ENCODE measurements at places on chromosomes 3 and 15.
A peak's percentile ranks its signal among the peaks of the same experiment; 100 is the strongest.

GRCh38 chr15:90051874-90052273 is 50.4 kb downstream of the IDH2 start:
- DNase-seq = no peak

- no peak for DNase-seq
Measured at GRCh38 chr3:33152363-33153360, 38.8 kb downstream of the CRTAP start.

- DNase-seq = no peak
Measured at GRCh38 chr3:195711813-195712534, 8.8 kb upstream of the MUC20 start.

- no peak for DNase-seq
Measured at GRCh38 chr3:139937674-139938279, 2.8 kb downstream of the CLSTN2 start.

GRCh38 chr3:132417695-132418411 is 551 bp downstream of the DNAJC13 start:
- DNase-seq = no peak

DNA sequence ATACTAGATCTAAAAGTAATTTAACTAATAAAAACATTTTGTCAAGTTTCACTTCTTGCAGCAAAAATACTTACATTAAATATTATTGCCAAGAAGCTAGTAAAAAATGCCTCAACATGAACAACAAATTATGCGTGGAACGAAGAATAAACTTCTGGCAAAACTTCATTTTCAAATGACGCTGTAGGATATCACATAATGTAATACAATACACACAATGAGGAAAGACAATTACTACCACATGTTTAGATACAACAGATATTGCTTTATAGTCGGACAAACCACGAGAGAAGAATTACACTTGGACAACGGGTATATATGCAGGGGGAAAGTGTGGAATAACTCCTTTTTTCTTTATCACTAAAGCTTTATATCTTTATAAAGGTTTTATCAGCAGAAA is 21.6 kb downstream of the P3H2 start:
- DNase-seq = no peak

DNA sequence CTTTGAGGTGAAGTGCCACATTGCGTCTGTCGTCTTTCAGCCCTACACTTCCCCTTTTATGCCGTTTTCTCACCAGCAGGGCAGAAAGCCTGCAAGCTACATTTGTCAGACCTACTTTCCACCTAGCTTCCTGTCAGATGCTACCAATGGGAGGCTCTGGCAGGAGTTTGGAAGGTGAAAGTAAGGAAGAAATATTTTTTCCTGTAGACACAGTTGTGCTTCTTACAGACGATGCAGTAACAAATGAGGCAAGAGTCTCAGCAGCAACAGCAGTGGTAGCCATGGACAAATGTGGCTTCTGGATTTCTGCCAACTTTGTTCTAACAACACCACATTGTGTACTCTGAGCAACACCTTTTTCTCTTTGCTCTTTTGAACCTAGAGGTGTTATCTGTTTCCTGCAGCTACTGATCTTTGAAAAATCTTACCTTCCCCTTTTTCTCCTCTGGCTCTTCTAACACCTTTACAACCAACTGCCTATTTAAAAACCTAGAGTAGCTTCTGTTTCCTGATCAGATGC is 70.6 kb upstream of the STT3B start:
- DNase-seq = no peak

DNA sequence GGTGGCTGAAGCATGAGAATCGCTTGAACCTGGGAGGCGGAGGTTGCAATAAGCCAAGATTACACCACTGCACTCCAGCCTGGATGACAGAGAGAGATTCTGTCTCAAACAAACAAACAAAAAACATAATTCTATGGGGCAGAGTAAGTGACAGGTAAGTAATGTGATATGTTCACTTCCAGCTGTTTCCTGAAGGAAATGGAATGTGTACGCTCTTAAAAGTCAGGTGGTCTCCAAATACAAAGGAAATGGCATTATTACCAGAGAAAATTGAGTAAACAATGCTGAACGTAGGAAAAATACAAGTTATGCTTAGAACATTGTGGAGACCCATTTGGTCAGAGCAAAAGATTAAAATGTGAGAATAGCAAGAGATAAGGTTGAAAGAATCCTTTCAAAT is 278.5 kb downstream of the SCAPER start:
- DNase-seq = no peak

DNA sequence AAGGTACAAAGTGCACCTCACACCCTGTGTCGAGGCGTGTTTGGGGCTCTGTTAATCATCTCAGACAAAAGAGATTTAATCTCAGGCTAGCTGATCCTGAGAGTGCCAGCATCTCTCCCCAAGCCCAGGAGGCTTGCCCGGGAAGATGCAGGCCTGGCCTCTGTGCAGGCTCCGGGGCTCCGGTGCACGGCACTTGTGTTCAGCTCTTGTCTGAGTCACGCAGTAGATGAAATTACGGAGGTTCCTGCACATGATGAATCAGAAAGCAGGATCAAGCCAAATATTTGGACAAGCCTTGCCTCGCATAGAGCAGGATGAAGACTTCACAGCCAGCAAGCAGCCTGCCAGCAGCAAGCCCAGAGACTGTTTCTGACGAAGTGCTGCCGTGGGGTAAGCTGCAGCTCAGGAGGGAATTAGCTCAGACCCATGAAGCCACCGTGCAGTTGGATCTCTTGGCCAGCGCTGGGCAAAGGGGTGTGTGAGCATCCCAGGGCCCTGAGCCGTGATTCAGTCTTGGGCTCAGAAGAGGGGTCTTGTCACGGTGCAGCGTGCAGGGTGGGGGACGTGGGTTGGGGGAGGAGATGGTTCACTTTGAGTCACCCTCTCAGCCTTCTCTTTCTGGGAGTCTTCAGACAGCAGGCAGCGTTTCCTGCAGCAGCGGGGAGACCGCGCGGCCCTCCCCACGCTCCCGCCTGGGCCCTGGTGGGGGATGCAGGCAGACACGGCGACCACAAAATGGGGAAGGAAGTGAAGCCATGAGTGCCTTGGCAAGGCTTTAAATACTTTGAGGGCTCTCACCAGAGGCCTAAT is 89.2 kb upstream of the MEF2A start:
- no peak for DNase-seq

- DNase-seq = peak; percentile 73
Measured at GRCh38 chr15:89740137-89740536, 10.9 kb downstream of the MESP1 start.

DNA sequence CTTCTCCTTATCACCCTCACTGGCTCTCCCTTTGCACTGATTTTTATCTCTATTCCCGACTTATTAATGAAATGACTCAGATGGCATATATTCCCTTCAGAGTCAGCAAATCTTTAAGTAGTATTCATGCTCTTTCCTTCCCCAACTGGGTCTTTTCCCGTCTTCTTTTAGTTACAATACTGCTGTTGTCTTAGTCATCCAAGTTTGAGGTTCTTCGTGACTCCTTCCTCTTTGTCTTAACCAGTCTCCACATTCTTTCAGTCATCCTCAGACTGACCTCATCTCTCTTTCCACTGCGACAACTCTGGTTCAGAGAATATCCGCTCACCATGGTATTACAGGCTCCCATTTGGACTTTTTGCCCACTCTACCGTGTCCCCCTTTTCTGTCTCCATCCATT is 12.4 kb downstream of the WDR5B start:
- DNase-seq = no peak

- no peak for DNase-seq
Measured at GRCh38 chr3:66489581-66489980, 11.2 kb downstream of the LRIG1 start.

- DNase-seq = peak; percentile 55
Measured at GRCh38 chr3:38039899-38040261, 872 bp downstream of the DLEC1 start.

DNA sequence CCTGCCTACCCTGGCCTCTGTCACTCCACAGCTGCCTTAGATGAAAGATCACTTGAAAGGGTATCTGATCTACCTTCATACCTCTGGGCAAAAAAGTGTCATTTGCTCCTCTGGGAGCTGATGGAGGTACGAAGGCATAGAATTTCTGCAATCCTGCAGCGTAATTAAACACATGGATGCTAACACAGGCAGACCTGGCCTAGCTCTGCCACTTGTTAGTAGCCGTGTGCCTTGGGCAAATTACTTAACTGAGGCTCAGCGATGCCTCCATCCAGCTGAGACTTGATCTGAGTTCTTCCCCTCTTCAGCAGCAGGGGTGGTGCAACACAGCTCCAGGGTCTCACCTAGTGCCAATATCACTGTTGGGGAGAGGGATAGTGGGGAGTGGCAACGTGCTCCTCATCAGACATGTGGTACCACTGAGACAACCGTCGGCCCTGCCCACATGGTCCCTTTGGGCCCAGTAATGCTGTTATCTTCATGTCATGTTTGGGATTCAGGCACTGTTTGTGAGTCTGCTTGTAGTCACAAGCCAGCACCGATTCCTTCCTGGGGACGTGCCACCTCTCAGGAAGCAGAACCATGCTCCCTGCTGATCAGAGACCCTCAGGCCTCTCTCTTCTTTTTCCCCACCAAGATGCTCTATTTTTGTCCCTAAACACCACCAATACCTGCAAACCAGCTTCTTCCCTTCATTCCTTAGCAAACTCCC is 34.1 kb upstream of the PIAS1 start:
- DNase-seq = no peak

DNA sequence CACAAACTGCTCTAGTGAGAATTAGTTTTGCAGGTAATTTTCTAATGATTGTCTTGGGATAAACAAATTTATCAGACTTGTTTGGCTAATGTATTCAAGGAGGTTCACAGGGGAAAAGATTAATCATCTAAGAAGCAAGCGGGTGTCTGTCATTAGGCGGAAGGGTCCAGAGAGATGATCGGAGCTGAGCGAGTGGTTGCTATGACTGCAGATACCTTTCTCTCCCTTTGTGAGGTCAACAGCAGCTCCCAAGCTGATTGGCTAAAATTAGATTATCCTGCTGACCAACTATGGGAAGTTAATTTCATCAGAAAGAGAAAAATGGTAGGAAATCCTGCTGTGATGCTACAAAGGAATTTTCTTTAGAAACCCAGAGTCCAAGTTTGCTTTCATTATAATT is 276.0 kb downstream of the SOX2 start:
- no peak for DNase-seq

- DNase-seq = no peak
Measured at GRCh38 chr3:7265736-7266135, 404.8 kb downstream of the GRM7 start.

GRCh38 chr3:125010393-125010792 is 45.4 kb downstream of the HEG1 start:
- no peak for DNase-seq

GRCh38 chr3:55579496-55579895 is 92.4 kb upstream of the WNT5A start:
- DNase-seq = no peak

DNA sequence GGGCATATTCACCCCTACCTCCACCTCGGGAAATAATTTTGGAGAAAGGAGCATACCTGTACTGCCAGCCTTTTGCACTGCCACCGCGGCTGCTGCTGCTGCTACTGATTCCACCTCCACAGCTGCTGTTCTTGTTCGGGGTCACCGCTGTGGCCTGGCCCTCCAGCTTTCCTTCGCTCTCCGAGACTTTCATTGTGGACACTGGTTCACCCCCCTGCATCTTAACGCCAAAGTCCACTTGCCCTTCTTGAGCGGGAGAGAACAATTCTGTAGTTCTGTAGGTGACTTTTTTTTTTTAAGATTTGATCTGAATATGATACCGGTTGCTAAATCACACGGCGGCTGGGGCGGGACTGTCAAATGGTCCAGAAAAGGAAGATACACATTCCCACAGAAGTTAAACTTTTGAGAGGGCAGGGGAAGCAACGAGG is 701 bp downstream of the OSBPL11 start:
- no peak for DNase-seq

DNA sequence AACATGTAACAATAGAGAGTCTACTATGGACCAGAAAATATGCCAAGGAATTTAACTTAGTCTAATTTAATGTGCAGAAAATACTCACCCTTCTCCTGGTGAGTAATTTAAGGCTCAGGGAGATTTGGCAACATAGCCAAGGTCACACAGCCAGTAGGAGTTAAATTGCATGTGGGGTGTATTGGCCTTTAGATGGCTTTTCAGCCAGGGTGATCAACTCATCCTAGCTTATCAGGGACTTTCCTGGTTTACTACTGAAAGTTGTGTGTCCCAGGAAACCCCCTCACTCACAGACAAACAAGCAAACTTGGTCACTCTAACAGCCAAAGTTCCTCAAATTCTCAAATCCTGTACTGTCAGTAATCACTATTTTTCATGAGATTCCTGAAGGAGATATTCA is 2.6 kb upstream of the SLC9A9 start:
- no peak for DNase-seq

- no peak for DNase-seq
Measured at GRCh38 chr3:9340472-9340902, 22.4 kb upstream of the THUMPD3 start.

- DNase-seq = peak; percentile 52
Measured at GRCh38 chr3:42755681-42756578, 17.1 kb downstream of the CCDC13 start.

DNA sequence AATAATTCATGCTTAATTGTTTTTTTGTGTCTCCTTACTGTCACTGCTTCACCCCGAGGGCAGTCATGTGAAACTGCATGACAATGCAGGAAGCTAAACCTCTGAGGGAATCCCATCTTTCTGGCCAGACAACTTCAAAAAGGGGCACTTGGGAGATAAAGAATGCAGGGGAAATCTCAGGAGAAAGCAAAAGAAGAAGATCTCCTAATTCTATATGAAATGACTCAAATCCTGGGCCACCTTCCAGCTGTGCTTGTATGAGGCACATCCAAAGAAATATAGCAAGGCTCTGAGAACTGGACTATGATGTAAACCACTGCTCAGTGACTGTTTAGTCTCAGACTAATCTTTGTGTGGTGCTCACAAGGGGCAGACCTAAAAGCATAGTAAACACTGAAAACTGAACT is 22.6 kb upstream of the UMPS start:
- no peak for DNase-seq

DNA sequence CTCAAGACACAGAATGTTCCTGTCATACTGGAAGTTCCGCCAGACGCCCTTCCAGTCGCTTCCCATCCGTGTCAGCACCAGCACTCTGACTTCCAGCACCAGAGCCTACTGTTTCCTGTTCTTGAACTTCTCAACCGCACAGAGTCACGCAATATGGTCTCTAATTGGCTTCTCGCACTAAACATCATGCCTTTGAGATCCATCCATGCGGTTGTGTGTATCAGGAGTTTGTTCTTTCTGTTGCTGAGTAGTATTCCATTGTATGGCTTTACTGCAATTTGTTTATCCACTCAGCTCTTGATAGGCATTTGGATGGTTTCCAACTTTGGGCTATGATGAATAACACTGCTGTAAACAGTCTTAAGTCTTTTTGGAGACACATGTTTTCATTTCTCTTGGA is 112.1 kb downstream of the LRRK1 start:
- DNase-seq = peak; percentile 32

GRCh38 chr15:93072411-93073394 is 16.3 kb downstream of the RGMA start:
- peak; percentile 86 for DNase-seq

- no peak for DNase-seq
Measured at GRCh38 chr3:50323614-50324199, 1.2 kb upstream of the HYAL2 start.

- no peak for DNase-seq
Measured at GRCh38 chr3:22526266-22526837, 676.8 kb upstream of the UBE2E2 start.

Data from H1 (cell line).